ENCODE measurements at places on chromosomes 3 and 15.

- DNase-seq, result no peak
These were observed 9.7 kb downstream of the NCBP2 start for GRCh38 chr3:196932600-196932999.

GRCh38 chr3:46281551-46281950 is 39.3 kb downstream of the CCR3 start:
- DNase-seq, result no peak

DNA sequence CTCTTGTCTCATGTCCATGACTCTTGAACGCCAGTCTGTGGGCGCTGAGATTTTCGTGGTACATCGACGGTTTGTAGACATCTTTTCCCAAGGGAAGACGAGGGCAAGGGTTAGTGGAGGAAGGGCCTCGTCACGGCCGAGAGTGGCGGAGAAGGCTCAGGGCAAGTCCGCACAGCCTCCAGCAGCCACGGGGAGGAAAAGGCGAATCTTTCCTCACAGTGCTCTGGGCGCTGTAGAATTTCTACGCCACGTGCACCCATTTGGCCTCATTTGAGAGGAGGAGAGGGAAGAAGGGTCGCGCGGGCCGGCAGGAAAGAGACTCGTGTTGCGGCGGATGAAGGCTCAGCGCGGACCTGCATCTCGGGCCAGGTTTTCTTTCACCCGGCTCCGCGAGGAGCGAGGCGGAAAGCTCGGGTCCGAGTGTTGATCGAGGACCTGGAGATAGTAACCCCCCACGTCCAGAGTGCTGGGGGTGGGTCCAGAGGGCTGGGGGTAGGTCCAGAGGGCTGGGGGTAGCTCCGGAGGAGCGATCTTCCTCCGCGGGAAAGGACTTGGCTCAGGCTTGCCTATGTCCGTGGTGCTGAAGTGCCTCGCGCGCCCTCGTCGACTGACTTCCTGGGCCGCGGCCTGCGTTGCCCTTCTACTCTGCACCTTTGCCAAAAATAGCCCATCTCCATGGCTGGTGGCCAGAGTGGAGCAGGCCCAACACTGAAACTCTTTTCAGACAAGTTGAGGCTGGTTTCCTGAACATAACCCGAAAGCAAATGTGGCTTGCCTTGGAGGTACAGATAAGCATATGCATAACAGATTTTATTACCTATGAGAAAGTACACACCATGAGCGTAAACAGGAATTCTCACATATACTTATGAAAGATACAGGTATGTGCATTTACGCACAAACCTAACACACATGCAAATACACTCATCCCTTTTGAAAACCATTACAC is 1.1 kb downstream of the SLC35G2 start:
- DNase-seq, result no peak

DNA sequence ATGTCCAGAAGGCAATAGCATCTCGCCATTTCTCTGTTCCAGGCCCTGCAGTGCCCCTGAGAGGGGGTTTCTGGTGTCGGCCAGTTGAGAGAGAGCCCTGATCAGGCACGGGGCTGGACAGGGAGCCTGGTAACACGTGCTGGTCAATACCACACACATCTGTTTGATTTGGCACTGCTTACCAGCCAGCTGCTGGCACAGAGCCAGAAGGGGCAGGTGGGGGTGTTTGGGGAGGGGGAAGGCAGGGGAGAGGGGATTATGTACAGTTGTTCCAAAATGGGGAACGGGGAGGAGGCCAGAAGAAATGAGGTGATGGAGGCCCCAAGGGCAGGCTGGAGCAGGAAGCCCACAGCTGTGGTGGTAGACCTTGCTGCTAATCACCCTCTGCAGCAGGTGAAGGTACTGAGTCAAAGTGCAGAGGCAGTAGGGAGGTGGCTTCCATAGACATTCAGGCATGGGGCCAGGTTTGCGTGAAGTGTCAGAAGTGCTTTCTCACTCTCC is 153.5 kb upstream of the LPP start:
- no peak for DNase-seq

DNA sequence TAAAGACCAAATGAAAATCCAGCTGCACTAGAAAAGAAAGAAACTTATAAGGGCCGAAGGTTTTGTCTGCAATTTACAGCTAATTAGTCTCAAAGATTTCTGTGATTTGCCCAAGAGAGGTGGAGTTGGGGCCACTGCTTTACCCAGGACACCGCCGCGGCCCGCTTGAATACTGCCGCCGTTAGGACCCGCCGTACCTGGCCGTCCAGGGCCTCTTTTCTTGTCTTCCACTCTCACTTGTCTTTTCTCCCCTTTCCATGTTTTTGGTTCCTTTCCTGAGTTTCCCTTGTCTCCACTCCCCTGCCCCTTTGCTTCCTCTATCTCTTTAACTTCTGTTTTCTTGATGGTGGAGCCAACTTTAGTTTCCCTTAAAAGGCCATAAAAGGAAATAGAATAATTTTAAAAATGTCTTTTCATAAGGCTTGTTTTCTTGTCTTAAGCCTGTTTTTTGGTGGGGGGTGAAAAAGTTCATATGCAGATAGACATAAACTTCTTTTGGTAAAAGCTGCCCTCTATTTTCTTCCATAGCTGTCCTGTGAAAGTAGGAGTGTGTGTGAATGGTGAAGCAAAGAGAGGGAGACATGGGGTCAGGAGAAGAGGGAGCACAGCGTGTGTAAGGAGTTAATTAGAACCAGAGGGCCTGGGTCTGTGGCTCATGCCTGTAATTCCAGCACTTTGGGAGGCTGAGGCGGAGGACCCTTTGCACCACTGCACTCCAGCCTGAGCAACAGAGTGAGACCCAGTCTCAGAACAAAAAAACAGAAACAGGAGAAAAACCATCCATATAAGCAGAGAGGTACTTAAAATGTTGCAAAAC is 16.0 kb upstream of the CCNL1 start:
- peak; percentile 54 for DNase-seq

DNA sequence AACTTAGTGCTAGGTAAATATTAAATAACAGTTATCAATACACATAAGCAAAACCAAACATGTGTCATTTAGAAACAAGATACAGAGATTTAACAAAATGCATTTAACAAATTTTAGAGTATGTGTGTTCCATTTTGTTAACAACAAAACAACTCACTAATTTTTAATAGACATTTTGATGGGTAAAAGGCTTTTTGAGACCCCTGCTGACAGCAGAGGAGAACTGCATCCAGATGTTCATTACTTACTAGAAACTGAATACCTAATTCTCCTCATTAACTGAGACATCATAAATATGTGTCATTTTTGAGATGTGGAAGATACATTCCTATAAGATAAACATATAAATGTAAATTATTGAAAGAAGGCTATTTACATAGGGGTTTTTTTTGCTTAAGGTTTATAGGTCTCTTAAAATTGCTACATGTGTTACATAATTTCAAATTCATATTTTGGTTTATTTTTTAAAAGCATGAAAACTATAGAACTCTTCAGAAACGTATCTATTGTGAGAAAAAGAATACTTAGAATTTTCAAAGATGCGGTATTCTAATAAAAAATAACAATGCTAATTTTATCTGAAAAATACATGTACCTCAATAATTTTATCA is 1009.8 kb downstream of the TUSC7 start:
- DNase-seq, result no peak
